ENCODE measurements at places on chromosomes 5 and 9.

- peak; percentile 33 for DNase-seq
Observed at GRCh38 chr5:162372256-162372655, 304.7 kb downstream of the GABRG2 start.

DNA sequence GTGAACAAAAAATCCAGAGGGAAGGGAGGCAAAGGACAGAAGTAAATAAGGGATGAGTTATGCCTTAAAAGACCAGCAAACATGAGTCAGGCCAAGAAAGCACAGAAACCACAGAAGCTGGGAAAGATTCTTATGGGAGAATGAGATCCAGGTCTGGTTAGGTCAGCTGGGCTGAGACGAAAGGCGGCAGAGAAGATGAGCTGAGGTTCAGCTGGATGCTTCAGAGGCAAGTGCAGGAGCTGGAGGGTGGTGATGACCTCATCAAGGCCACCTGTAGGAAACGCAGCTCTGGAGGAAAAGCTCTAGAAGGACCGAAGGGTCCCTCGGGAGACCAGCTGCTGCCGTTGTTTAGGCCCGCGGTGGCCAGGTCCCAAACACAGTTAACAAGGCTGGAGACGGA, 152.0 kb downstream of the MYO10 start:
- DNase-seq = no peak

DNA sequence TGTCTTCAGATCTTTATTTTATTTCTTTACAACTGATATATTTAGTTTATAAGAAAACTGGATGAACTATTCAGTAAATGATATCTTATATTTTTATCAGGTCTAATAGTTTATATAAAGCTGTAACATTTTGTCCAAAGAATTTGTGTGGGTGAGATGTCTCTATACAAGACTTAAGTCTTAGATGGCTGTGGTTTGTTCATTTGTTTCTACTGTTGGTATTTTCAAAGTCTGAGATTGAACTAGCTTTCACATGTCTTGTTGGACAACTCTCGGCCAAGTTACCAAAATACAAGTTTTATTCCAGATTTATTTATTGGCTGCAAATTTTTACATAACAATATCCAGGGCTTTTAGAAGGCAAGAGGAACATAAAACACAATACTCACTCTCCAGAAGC, 286.0 kb downstream of the NR2F1-AS1 start:
- no peak for DNase-seq

- no peak for DNase-seq
Observed at GRCh38 chr5:40734986-40735385, 20.8 kb downstream of the TTC33 start.

DNA sequence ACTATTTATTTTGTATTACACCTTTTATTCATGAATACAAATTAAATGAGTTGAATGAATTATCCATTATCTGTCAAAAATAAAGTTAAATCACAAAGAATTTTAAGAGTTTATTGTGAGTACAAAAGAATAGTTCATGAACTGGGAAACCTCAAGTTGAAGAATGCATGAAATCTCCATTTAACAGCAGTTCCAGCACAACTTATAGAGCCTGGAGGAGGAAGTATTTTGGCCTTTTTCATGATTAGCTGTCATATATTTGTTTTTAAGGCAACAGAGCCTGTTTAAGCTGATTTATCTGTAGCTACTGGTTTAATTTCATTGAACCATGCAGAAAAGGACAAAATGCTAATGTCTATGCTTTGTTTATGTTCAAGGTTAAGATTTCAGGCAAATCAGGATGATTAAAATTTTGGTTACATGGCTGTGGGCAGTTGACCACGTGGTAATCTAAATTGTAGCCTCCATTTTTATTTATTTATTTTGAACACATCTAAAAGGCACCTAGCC, 12.2 kb downstream of the SPINK1 start:
- DNase-seq = no peak

DNA sequence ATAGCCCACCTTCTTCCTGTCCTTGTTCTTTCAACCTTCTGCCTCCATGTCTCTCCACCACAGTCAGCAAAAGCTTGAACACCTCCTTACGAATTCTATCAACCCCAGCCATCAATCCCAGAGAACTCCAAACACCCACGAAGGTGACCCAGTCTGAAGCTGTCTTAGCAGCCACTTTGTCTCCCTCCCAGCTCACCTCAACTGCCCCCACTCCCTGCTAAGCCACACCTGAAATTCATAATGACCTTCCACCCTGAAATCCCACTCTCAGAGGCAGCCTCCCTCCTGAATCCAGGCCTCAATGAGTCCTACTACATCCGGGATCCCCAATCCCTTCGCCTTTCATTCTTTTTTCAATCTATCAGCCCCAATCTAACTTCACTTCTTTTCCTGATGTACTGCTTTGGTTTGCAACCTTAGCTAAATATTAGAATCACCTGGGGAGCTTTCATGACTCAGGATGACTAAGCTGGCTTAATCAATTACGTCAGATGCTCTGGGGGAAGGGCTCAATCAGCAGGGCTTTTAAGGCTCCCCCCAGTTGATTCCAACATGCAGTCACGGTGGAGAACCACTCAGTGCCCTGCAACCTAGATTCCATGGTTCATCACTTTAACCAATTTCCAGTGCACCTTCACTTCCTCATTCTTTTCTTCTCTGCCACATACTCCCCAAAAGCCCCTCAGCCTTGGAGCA, 32.2 kb downstream of the BHMT start:
- DNase-seq = no peak

DNA sequence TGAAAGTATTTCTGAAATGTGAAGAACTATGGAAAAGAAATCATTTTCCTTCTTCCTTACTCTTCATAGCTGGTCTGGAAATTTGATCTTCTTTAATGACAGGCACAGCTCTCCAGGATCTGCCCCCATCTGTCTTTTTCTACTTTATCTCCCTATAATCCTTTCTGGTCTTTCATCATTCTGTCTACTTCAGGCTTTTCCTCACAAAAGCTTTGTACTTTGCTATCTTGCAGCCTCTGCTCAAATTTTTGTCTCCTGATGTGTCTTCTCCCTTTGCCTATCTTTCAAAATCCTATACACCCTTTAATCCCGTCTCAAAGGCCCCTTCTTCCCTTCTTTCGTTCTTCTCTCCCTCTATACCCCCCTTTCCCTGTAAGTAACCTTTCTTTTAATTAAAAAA, 114.9 kb upstream of the ATP10B start:
- no peak for DNase-seq

DNA sequence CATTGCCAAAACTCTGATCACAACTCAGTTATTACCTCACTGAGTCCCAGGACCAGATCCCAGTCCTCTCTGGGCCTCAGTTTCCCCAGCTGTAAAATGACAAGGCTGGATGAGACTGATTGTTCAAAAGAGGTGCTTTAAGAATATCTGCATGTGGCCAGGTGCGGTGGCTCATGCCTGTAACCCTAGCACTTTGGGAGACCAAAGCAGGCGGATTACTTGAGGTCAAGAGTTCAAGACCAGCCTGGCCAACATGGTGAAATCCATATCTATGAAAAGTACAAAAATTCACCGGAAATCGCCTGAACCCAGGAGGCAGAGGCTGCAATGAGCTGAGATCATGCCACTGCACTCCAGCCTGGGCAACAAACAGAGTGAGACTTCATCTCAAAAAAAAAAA, 8.3 kb downstream of the ATOX1 start:
- DNase-seq = no peak
